Activated B cell treated with CpG ODN at 0.5 μM for 24 hours (primary cell): ENCODE measurements at places on chromosomes 5 and 9. TPM values are rescaled to one million over a fixed set of nuclear protein-coding genes. Genes with fewer than 3 reads are reported as not detected.

Gene RAB3C
- 0.47 TPM in 1 of 2 replicates, not detected in the other for total RNA-seq

Gene CYLC2
- total RNA-seq: not detected in 2 replicates

Gene RASGRF2
- total RNA-seq: 0.22 and 0.64 TPM in 2 replicates

Gene CCDC192
- total RNA-seq: not detected in 2 replicates

Gene DIPK1B
- total RNA-seq: 1.5 and 2.2 TPM in 2 replicates

Gene ADGRV1
- total RNA-seq: 0.13 TPM in 1 of 2 replicates, not detected in the other

GRCh38 chr5:36790847-36791246 lies 85.7 kb upstream of the NIPBL start:
- no peak for DNase-seq

DNA sequence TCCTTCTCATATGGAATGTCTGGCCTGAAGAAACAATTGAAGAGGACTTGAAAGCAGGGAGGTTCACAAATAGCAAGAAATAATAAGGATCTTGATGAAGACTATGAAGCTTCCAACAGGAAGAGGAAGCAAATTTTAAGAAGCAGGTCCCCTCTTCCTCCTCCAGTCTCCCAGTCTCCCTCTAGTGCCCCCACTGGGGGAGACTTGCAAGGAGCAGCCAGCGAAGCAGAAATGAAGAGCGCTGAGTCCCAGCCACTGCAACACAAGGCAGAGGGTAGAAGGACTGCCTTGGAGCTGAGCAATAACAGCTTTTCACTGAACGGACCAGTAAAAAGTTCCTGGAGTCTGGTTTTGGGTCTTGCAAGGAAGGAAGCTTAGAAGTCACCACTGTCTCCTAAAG lies 32.6 kb upstream of the ACO1 start:
- no peak for DNase-seq

DNA sequence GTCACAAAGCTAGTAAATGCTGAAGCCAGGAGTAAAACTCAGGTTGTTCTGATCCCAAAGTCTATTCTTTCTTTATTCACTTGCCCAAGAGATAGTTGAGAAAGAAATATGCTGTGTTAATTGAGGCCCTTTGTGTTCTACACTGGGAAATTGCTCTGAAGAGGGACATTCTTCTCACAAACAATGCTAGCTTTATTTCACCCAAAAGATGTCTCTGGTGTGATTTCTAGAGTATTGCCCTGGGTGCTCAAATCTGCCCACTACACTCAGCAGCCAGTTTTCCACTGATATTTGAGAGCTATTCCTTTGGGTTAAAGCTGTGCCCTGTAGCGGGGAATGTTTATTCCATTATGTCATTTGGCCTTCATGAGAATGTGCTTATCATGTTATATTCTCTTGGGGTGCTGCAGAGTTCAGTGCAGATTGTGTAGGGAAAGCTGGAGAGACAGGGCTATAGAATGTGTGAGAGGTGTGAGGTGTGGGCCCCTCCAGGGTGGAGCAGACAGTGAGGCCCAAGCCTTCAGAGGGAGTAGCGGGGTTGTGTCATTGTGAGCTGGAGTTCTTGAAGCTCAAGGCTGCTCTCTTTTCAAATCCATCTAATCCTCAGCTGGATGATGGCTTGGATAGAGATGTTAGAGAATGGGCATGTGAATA lies 21.0 kb upstream of the C5orf63 start:
- no peak for DNase-seq

GRCh38 chr9:21585756-21586752 lies 103.9 kb upstream of the IFNE start:
- no peak for DNase-seq

- DNase-seq: no peak
Measured at GRCh38 chr5:68288707-68289134, 73.2 kb downstream of the PIK3R1 start.

DNA sequence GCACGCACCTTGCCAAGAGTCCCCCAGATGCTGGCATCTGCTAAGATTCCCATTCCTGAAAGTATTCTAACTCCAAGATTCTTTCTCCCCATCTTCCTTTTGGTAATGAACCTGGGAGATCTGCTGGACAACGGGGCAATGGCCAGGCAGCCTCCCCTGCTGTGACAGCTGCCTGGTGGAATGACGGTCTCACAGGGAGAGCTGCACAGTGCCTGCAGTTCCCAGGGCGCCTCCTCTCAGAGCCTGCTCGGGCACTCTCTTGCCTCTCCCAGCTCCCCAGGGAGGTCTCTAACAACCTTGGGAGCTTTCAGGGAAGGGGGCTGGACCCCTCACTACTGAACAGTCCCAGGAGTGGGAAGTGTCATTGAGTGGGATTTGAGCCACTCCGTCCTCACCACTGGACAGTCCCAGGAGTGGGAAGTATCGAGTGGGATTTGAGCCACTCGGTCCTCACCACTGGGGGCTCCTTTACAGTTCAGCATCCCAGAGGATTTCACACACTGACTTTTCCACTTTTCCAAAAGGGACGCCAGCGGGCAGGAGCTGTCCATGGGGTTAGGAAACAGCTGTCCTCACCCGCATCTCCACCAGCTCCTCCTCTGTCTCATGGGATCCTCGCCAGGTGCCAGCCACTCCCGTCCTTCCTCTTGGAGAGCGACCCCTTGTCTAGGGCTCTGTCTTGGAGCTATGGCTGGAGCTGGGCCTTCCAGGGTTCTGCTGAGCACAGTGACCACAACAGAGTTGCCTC lies 65.7 kb downstream of the ADAMTS2 start:
- no peak for DNase-seq

DNA sequence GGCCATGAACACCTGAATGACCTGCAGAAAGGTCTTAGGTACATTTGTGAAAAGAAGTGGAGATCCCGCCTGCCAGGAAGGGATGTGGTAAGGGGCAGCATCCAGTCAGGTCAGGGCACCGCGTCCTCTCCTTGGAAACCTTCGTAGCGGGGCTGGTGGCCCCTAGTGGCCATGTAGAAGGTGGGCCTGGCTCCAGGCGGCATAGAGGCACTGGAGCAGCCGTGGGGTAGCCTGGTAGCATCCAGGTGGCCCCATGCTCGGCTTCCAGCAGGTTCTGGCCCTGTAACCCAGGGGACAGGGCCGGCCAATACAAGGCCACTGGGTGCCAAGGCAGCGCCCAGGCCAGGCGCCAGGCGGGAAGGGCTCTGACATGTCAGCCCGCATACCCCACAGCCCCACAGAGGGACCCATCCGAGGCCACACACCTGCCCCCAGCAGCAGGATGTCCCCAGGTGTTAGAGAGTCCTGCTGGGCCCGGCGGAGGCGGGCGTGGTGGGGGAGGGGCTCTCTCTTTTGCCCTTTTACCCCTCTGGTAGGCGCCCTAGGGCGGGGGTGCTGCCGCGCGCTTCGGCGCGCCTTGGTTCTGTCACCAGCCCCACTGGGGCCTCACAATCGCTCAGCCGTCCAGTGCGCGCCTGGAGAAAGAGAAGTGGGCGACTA lies 58.3 kb upstream of the SPATA31E1 start:
- DNase-seq: no peak

DNA sequence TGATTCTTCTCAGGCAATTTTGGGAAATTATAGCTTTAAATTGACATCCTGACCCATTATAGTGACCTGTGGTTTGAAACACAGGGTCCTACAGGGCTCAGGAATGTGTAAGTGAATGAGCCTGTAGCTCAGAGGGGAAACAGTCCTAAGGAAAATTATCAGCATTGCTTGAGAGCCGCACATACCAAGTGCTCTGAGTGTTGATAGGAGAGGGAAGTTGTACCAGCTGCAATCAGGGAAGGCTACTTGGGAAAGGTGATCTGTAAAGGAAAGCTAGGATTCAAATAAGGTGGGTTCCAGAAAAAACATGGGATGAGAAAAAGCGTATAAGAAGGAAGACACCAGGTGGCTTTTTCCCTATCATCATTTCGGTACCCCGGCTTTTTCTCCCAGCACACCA lies 4.4 kb upstream of the SLC25A51 start:
- DNase-seq: no peak

GRCh38 chr9:78918976-78919375 lies 622.1 kb downstream of the PSAT1 start:
- no peak for DNase-seq

DNA sequence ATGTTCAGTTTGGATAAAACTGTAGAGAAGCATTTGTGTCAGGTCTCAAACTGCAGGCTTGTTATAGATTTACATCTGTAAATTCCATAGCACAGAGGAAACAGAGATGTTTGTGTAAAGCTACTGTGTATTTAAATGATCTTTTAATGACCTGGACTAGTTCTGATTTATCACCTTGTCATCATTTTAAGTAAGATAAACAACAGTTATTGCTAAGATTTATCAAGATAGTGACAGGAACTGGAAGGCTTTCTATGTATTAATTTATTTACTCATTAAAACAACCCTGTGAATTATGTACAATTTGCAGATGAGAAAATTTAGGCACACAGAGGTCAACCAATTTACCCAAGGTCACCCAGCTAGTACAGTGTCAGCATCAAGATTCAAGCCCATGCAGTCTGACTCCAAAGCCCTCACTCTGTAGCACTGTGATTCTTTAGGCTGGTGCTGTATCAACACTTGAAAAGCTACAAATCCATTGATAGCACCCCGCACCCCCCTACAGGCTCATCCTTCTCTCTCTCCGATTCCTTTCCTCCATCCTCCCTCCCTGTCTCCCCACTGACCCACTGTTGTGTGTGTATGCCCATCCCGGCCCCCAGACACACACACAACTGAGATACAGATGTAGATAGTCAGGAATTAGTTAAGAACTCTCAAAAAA lies 184.5 kb downstream of the FBN2 start:
- no peak for DNase-seq

DNA sequence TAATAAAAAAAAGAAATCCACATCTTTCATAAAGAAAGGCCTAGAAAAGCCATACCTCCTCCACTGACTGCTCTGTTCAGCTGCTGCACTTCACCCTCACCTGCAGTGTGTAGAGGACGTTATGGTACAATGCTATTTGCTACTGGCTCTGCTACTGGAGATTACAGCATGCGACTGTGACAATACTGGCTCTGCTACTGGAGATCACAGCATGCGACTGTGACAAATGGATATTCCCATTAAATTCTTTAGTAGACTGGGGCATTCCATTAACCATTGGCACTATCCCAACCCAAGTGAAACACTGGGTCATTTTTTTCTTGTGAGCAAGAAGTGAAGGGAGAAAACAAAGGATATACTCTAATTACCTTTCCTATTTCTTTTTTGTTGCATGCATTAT lies 1063.5 kb upstream of the DMAC1 start:
- DNase-seq: no peak

DNA sequence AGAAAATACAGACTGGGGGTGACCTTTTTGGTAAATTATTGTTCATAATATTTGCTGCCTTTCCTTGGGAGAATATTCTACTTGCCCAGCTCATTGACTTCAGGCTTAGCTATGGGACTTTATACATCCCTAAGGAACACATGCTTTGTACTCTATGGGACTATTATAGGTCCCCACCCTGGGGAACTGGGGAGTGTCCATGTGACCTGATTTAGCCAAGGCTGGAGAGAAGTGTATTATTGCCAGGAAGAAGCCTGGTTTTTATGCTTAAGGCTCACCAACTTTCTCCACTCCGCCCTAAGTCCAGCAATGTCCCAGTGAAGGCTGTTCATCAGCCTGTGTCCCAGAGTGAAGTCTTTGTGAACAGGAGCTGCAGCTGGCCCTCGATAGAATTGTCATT lies 16.6 kb upstream of the DRD1 start:
- DNase-seq: no peak

DNA sequence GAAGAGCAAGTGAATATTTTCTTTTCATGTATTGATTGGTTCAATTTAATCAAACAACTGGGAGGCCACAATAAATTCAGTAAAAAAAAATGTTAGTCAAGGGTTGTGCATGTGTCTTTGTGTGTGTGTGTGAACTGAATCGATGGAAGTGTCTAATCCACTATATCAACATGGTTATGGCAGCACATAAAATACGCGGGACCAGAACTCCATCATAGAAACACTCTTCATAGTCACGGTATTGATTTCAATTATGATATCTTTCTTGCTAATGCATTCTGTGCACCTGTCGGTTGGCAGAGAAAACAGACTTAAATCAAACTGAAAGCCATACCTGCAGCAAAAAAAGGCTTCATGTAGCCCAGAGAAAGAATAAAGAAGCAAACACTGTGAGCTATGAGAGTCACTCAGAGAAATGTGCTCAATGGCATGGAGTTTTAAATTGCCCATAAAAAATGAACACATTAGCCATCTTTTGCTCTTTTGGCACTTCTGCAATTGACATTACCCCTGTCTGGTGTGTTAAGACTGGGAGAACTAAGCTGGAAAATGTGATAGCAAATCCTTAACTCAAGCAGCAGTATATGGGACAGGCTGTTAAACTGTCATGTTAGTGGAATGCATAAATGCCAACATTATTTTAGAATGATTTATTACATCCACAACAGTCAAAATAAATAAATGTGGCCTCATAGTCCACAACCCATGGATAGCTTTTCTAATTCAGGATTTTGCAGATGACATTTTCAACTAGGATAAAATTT lies 642.4 kb upstream of the C9orf72 start:
- DNase-seq: no peak

DNA sequence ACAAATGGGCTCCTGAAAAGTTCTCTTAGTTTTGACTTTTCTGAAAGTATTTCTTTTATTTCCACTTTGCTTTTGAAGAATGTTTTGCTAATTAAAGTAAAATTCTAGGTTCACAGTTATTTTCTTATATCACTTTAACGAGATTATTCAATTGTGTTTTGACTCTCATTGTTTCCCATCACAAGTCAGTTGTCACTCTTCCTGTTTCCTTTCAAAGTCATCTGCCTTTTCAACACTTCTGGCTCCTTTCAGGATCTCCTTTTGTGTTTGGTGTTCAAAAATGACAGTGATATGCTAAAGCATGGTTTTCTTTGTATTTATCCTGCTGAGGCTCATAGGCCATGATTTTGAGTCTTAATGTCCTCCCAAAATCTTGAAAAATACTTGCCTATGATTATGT lies 235.4 kb upstream of the TAS2R1 start:
- DNase-seq: no peak

DNA sequence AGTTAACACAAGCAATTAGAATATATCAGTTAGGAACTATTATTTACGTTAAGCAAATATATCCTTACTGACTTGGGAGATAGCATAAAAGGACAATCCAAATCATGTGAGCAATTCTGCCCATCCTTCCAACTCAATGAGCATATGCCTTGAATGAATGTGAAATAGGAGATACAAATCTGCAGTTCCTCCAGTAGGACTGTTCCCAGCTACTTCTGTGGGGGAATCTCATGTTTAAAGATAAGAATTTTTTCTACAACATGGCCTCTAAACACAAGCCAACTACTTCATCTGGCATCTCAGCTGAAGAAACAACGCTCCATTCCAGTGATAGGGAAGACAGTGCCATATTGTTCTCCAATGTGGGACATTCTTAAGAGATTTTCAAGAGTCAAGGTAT lies 110.7 kb upstream of the NIPBL start:
- no peak for DNase-seq

DNA sequence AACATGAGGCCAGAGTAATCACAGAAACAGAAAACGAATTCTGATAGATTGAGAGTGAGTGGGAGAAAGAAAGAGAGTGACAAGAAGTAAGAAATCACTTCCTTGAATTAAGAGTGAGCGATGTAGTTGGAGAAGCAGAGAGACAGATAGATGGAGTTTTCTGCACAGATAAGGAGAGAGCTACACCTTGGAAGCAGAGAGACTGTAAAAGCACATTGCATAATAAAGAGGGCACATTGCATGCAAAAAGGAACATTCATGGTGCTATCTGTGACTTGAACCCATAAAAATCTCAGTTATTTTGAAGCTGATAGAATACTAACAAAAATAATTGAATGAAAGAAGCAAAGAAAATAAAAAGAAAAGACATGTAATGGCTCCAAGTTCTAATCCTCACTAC lies 943.8 kb downstream of the NR2F1-AS1 start:
- DNase-seq: no peak
